Cortex of kidney (tissue), 1 donor: ENCODE measurements at places on chromosomes 7 and 10.

DNA sequence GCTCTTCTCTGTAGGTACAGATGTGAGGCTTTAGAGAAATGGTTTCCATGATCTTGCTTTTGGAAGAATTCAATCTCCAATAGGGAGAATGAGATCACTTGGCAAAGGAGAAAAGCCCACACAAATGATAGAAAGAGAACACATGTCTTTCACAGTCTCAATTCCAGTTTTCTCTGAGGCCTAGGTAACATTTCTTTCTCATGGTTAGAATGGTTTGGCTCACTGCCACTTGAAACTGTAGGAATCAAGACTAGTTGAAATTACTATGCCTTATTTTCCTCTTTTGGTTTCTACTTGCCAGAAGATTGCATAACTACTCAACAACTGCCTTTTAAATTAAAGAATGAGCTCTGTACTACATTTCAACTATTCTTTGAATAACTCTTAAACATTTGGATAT is 276.5 kb upstream of the TEX47 start:
- DNase-seq, result no peak

- DNase-seq, result no peak
These were observed 1.7 kb upstream of the WEE2 start for GRCh38 chr7:141706239-141707064.

- no peak for DNase-seq
These were observed 769 bp upstream of the ELFN1 start for GRCh38 chr7:1669064-1669951.

DNA sequence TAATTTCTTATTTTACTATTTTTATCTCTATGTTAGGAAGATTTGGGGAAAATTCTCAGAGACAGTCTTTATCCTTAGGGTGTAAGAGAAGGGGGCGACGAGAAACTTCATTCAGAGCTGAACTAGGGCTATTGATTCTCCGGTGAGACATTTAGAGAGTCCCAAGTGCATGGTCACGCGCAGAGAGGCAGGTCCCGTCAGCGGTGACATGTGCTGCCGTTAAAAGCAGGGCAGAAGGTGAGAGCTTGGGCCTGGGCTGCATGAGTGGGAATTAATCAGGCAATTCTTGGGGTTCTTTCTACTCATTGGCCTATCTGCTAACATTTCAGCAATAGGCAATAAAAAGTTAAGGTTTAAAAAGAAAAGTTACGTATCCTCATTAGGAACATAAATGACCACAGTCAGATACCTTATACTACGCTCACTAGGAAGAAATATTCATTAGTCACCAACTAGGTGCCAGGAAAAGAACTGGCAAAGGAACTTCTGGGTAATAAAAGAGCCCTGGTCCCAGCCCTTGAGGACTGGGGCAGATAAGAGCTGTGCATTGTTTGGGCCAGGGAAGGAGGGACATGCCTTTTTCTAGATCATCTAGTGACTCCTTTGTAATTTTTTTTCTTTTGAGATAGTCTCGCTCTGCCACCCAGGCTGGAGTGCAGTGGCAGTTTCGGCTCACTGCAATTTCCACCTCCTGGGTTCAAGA is 21.2 kb downstream of the PRKCQ start:
- no peak for DNase-seq

GRCh38 chr10:113491967-113492565 is 60.8 kb upstream of the HABP2 start:
- DNase-seq, result no peak

DNA sequence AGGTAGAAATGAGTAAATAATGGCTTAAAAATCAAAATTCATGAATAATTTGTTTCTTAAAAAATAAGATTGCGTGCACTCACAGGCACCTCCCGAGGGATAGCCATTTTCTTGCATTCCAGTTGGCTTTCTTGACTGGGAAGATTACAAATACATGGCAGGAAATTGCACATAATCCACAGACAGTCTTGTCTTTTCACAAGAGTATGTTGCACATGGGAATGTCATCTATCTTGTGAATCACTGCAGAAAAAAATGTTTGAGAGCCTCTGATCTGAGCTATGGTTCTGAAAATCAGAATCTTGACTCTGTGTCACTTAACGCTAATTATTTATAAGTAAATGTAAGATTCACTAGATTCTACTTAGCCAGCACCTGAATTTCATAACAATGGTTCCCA is 74.1 kb upstream of the PRKG1 start:
- DNase-seq, result no peak

- DNase-seq, result no peak
These were observed 27.8 kb upstream of the DMBT1 start for GRCh38 chr10:122532601-122533296.
